ENCODE measurements at places on chromosomes 12 and 14.

DNA sequence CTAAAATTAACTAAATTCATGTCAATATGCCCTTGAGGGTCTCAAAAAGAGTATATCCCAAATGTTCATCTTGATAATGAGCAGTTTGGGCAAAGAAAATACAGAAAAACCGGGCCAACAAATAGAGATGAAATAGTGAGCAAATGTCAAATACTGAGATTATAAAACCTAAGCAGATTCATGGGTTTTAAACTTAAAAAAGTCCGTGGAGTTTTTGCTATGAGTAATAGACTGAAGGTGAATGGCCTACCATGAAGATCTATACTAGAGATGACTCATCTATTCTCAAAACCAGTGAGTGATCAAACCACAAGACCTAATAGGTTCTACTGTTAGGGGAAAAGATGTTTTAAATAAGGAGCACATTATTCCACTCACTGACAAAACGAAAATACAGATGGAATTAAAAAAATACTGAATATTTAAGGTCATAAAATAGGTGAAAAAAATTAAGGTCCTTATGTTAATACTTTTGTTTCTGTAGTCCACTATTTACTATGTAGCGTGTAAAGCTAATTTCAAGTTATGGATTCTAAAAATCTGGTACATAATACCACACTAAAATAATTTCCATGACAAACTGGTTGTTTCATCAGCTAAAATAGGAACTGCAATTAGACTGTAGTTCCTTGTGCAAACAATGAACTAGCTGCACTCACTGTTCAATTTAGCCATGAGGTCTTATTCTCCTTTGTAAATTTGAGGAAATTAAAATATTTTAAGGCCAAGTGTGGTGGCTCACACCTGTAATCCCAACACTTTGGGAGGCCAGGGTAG is 5.0 kb downstream of the HNRNPC start:
- DNase-seq = peak; percentile 59

GRCh38 chr12:124159655-124160054 is 135.2 kb upstream of the RFLNA start:
- no peak for DNase-seq

- peak; percentile 20 for DNase-seq
Observed at GRCh38 chr14:26598081-26598671, 343 bp upstream of the NOVA1 start.

GRCh38 chr14:71336489-71337192 is 429.4 kb downstream of the PCNX1 start:
- DNase-seq = no peak

DNA sequence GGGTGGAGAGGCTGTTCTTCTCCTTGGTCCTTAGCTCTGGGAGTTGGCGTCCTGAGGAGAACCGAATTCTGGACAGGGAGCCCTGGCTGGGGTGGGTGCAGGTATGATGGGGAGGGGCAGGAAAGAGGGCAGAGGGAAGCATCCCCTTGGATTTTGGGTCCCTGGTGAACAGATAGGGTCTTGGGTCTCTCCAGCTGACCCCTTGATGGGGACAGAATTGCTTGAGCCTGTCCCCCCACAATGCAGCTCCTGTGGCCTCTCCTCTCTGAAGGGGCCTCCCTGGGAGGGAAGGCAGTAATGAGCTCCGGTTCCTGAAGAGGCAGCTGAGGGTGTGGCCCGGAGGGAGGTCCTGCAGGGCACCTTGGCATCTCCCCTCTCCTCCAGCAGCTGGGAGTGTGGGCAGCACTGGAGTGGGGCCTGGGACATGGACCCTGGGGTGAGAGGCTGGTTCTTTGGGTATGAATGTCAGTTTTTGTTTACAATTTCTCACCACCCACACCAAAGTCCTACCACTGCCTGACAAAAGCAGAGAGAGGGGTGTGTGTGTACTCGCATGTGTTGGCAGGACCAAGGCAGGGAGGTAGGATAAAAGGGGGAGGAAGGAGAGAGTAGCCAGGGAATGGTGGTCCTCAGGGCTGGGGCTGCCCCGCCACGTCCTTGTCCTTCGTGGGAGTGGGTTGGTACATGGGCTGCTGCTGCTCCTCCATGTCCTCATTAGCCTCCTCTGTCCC is 7.7 kb upstream of the CEBPE start:
- no peak for DNase-seq

DNA sequence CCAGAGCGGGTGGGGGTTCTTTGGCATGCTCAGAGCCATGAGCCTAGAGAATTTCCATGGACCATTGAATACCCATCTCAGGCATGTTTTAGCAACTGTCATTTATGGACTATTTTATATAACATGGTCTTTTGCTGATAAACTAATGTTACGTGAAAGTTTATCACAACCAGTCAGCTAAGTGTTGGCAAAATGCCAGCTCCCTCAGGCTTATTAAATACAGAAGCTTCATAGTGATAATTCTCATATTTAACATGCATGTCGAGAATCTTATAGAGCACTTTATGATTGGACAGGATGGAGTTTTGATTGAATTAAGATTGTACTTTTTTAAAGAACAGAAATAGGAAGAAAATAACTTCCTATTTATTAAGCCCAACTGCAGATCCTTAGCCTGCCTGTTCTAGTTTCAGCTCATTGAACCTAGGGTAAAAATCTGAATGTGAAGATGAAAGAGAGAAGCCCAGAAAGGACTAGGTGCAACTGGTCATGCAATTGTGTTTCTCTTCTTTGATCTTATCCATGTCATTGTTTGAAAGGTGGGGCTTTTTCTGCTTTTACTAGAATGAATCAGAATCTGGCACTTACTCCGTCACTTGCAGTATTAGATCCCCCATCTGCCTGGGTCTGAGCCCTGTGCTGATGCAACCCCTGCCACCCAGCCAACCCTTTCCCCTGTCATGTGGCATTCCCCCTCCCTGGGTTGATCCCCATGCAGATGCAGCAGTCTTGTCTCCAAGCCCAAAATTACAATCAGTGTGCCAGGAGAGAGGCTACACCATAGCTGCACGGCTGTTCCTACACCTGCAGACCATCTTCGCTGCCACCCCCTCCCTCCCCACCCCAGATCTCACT is 134.6 kb upstream of the EVL start:
- no peak for DNase-seq

DNA sequence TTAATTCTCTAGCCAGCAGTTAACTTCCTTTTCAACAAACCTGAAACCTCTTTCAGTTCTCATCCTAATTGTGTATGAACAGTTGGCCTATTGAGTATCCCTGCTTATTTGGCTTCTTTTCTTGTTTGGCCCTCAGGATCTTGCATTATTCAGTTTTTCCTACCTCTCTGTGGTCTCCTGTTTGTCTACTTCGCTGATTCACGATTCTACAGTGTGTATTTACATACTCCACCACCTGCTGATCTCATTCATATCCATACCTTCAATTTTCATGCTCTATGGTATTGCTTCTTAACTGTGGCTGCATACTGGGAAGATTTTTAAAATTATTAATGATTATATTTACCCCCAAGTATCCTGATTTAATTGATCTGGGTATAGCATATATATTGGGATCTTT is 56.4 kb downstream of the RASSF9 start:
- no peak for DNase-seq

- no peak for DNase-seq
Observed at GRCh38 chr12:124544311-124544970, 23.0 kb downstream of the NCOR2 start.

DNA sequence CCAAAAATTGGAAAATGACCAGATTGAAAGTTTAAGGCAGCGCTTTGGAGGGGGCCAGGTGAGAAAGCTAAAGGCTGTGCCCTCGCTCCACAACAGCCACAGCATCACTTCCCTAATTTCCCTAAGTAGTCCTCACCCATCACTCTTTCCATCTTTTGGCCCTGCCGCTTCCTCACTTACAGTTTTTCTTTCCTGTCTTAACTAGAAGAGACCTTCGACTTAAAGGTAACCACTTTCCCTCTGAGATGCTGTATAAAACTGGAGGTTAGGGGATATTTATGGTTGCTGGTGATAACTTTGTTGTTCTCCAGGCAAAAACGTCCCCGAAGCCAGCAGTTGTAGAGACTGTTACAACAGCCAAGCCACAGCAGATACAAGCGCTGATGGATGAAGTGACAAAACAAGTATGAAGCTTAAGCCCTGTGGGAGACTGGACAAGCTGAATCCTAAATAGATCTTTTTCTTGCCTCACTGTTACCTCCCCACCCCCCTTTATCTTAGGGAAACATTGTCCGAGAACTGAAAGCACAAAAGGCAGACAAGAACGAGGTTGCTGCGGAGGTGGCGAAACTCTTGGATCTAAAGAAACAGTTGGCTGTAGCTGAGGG is 4.3 kb downstream of the DDIT3 start:
- DNase-seq = no peak

DNA sequence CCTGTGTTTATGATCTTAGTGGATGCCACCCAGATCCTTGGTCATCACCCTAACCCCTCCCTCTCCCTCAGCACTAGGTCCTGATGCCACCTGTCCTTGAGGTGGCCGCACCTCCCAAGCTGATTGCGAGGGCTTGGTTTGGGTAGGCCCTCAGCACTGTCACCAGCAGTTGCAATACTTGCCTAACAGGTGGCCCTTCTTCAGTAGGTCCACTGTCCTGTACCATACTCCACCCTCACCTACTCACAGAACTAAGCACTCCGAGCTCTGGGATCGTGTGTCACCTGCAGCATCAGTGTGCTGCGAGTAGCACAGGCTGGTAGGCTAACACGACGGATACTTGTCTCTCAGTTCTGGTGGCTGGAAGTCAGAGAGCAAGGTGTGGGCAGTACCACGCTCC is 14.0 kb upstream of the SERPINA12 start:
- no peak for DNase-seq

- DNase-seq = no peak
Observed at GRCh38 chr14:68723808-68724268, 69.0 kb downstream of the ZFP36L1 start.

GRCh38 chr12:105171691-105172436 is 64.1 kb downstream of the APPL2 start:
- DNase-seq = no peak

GRCh38 chr12:19783547-19784444 is 344.5 kb downstream of the AEBP2 start:
- no peak for DNase-seq

GRCh38 chr12:106392759-106393158 is 35.2 kb downstream of the POLR3B start:
- no peak for DNase-seq

GRCh38 chr12:54427106-54427505 is 8.0 kb upstream of the ITGA5 start:
- DNase-seq = no peak

GRCh38 chr12:66275040-66275439 is 27.3 kb upstream of the HELB start:
- no peak for DNase-seq

DNA sequence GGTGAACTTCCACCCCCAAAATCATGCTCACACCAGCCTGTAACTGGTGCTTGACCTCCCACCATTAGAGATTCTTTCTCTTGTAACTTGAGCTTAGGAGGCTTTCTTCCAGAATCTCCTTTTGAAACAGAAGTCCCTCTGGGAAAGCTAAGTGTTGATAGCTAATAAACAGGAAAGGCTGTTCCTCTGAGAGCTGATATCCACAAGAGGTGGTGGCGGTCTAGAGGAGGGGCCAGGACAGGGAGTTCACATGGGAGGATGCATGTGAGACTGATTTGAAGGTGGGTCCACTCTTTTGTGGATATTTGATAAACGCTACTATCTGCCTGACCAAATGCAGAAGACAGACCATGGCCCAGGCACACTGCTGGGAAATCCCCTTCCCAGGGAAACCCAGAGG is 10.2 kb upstream of the PRMT8 start:
- no peak for DNase-seq

GRCh38 chr14:99819514-99819913 is 26.3 kb downstream of the EML1 start:
- DNase-seq = no peak

DNA sequence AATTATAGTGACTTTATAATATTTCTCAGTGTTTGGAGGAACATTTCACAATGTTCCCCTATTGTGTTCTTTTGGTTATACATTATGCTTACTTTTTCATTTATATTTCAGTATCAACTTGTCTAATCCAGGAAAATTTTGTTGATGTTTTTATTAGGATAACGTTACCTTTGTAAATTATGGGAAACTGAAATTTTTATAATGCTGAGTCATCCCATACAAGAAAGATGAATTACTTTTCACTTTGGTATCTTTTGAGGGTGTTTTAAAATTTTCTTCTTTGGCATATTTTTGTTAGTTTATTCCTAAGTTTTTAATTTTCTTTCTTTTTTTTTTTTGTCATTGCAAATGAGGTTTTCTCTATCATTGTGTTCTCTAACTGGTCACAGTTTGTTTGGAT is 542.7 kb downstream of the SLC16A7 start:
- no peak for DNase-seq

- DNase-seq = no peak
Observed at GRCh38 chr12:82648259-82648909, 38.3 kb upstream of the TMTC2 start.

GRCh38 chr12:81245458-81245857 is 167.6 kb downstream of the ACSS3 start:
- no peak for DNase-seq

DNA sequence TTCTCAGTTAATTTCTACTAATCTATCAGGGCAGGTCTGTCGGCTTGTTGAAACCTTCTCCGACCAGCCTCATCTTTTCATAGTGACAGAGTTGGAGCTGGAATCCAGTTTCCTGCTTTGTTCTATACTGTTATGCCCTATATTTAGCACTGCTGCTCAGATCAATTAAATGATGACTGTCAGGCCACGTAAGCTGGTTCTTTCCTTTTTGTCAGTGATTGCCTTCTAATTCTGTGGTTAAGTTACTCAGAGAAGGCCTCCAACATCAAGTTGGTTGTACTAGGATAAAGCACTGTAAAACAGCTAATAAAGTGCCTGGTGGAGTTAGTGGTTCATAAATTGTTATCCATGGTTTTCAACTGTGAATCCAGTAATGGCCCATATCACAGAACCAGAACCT is 22.6 kb downstream of the DERA start:
- DNase-seq = no peak

All from RWPE1 (cell line).